Adipocyte (in vitro differentiated cells): ENCODE measurements at places on chromosomes 11 and 22.

DNA sequence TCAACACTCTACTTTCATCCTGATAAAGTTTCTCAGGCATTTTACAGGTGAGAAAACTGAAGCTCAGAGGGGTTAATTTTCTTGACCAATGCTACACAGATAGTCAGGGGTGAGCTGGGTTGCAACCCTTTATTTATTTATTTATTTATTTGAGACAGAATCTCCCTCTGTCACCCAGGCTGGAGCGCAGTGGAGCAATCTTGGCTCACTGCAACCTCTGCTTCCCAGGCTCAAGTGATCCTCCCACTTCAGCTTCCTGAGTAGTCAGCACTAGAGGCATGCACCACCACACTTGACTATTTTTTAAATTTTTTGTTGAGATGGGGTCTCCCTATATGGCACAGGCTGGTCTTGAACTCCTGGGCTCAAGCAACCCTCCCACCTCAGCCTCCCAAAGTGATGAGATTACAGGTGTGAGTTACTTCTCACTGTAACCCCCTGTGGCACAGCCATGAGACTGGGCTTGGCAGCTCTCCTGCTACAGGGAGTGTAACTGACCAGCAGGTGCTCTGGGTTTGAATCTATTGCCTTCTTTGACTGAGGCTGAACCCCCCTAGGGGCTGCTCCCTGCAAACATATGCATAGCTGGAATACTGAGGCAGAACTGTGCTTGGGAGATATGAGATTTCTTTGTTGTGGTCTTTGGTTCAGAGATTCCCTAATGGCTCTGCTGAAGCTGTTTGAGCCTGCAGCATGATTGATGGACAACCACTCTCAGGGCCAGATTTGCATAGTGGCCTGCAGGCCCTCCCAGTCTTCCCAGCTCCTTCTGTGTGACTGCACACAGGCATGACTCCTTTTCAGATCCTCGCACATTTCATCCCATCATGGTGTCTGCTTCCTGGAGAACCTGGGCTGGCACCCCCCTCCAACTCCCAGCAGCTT is 6.1 kb downstream of the C11orf96 start:
- DNase-seq: no peak

DNA sequence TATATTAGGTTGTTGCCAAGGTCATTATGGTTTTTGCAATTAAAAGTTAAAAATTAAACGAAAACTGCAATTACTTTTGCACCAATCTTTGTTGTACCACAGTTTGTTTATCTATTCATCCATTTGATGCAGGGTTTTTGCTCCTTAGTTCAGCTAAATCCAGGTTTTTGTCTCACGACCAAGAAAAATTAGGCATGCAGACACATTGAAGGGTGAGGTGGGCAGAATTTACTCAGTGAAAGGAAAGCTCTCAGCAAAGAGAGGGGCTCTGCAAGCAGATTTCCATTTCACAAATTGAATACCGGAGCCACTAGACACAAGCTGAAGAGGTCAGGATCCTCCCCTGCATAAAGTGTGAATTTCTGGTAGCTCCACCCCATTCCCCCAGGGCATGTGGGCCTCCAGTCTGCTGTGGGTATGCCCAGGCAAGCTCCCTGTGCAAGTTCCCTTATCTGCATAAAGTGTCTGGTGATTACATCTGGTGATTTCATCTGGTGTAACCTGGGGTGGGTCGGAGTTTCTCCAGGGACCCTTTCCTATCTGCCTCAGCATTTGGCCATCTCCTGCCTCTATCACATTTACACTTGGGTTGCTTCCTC is 33.3 kb downstream of the APOL6 start:
- no peak for DNase-seq

GRCh38 chr11:47160753-47161133 is 15.9 kb downstream of the ARFGAP2 start:
- DNase-seq: no peak

- no peak for DNase-seq
Observed at GRCh38 chr11:129658526-129658867, 157.2 kb upstream of the TMEM45B start.

GRCh38 chr11:47296045-47296444 is 26.1 kb downstream of the MADD start:
- no peak for DNase-seq

DNA sequence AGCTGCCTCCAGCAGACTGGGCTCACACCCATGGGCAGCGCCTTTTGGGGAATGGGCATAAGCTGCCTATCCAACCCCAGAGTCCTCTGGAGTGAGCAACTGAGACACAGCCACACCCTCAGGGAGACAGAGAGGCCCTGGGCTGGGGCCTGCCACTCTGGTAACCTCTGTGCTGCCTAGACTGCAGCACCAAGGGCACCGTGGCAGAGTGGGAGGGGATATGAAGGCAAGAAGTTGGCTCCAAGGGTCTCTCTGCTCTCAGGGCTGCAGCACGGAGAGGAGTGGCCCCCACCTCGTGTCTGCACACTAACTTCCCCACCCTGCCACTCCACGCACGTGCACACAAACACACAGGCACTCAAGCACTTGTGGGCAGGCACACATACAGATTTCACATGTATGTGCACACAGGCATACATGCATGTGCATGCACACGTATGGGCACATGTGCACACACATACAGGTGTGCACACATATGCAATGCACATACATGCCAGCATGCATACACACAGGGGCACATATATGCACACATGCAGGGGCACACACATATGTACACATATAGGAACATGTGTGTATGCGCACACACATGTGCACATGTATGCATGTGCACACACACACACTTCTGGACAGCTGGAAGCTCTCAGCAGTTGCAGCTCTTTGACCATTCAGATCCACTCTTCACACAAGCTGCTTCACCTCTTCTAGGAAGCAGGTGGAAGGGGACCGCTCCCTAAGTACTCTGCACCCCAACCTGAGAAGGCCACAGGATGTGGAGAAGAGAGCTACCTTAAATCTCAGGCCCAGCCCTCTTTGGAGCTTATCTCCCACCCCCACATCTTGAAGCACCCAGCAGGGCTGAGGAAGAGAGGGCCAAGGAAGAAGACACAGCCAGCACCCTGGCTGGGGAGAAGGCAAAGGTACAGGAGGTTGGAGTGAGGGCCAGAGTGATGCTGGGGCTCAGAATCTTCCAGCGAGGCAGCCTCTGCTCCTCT is 4.3 kb downstream of the IGSF9B start:
- no peak for DNase-seq

GRCh38 chr22:27788500-27789288 is 12.9 kb downstream of the MN1 start:
- peak; percentile 59 for DNase-seq

DNA sequence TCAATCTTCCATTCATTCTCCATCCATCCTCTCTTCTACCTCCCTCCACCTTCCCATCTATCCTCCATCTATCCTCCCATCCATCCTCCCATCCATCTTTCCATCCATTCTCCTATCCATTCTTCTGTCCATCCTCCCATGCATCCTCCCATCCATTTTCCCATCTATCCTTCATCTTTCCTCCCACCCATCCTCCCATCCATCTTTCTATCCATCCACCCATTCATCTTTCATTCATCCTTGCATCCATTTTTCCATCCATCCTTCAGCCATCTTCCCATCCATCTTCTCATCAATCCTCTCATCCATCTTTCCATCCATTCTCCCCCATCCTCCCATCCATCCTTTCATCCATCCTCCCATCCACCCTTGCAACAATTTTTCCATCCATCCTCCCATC is 27.5 kb downstream of the IGLL1 start:
- no peak for DNase-seq

GRCh38 chr22:49305214-49305965 is 522.3 kb downstream of the BRD1 start:
- DNase-seq: no peak

- DNase-seq: no peak
Observed at GRCh38 chr11:20000351-20001134, 159.7 kb downstream of the DBX1 start.

- no peak for DNase-seq
Observed at GRCh38 chr11:47394322-47395222, 13.8 kb upstream of the SLC39A13 start.

DNA sequence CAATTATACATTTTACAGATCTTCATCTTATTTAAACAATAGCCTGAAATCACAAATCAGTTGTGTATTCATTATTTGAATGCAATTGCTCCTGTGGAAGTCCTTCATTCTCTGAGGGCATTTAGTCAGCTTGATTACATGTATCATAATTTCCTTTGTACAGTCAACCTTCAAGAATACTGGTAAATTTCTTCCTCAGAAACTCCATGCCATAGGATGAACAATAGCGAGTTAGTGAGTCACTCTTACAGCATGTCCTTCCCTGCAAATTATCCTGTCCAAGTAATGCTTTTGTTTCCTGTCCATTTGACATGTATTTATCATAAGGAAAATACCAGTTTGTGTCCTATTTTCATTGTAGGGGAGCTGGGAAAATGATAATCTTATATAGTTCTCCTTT is 3.8 kb downstream of the OR10S1 start:
- DNase-seq: peak; percentile 65

- no peak for DNase-seq
Observed at GRCh38 chr11:122261546-122261945, 145.5 kb upstream of the BLID start.
